Aorta (tissue), 5 donors: ENCODE measurements at places on chromosomes 1 and 21. TPM values are rescaled to one million over a fixed set of nuclear protein-coding genes. Genes with fewer than 3 reads are reported as not detected.
A peak's percentile ranks its signal among the peaks of the same experiment; 100 is the strongest.

DNA sequence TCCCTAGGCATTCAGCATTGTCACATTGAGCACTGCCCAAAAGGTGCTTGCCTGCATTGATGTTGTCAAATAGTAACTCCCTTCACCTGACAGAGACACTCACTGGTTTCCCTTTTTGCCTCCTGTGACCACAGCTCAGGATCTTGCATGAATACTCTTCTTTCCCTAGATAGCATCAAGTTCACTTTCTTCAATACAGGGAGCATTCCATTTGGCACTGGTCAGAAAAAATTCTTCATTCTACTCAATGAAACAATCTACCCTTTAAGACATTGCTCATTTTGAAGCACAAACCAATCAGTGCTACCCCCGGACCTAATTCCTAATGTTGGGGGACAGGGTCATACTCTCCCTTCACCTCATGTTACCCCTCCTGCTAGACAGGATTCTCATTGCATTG, 319.0 kb upstream of the SNX7 start:
- no peak for DNase-seq

GRCh38 chr1:208510192-208510952, 266.2 kb upstream of the PLXNA2 start:
- no peak for DNase-seq

DNA sequence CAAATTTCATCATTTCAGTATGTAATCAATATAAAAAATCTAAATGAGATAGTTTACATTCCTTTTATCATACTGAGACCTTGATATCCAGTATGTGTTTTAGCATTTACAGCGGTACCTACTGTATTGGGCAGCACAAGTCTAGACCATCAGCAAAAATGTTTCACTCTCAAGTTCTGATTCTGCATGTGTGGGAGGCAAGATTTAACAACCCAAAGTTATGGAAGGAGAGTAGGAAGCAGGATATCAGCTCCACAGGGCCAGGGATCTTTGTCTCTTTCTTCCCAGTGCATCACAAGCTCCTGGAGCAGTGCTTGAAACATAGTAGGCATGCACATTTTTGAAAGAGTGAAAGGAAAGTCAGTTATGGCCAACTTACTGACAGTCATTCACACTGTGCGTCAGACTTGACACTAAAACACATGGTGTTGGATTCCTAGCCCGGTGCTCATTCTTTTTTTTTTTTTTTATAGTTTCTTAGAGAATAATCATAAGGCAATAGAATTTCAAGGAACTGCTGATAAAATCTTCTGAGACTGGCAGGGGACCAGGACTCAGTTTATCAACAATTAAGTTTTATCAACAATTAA, 6.1 kb downstream of the TENT5C start:
- DNase-seq: no peak

DNA sequence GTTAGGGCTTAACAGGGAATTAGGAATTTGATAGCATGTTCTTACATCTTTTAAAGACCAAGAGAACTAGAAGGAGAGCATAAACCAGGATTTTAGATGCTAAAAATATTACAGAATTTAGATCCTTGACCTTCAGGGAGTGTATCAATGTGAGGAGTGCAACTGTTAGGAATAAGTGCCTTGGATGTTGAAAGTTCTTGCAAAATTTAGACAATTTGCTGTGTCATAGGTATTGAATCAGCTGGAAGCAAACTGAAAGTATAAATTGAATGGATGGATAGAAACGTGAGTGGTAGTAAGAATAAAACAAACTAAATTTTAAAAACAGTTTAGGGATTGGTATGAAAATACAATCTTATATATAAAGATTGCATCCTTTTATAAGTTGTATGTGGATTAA, 27.7 kb downstream of the PPP1R12B start:
- no peak for DNase-seq

DNA sequence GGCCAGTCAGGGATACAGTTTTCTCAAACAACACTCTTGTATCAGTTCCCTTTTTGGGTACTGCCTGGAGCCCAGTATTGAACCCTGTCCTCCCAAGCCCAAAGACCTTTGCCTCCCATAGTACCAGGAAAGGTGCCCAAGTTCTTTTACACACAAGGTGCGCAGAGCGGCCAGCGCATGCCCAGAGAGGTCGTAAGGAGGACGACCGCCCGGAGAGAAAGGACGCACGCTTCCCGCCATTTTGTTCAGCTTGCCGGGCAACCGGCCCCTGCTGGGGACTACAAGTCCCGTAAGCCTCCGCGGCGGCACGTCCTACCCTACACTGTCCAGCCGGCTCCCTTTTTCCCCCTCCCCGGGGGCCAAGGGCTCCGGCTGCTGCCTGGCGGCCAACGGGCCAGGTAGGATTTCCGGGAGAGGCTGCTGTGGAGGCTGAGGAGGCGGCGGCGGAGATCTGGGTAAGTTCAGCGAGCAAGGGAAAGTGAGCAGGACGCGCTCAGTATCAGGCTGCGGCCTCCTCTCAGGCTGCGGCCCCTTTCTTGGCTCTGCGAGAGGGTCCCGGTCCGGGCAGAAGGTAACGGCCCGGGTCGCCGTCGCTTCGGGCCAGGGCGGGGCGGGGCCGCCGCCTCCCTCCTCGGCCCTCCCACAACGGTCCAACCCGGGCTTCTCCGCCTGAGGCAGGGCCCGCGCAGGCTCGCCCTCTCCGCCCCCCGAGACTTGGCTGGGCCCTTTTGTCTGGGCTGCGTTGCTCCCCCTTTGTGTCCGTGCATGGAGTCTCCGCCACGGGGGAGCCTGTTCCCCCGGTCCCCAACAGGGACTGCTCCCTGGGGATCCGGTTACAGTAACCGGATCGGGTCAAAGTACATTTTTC, at the start of gene PHACTR4:
PHACTR4 (plus strand) TSS at position 370 of the 868 bp plus-strand sequence. CDS start 37,708 bp downstream, outside the sequence.
- peak; percentile 95 for DNase-seq

GRCh38 chr1:2483970-2484369, 7.9 kb downstream of the PLCH2 start:
- no peak for DNase-seq

- DNase-seq: no peak
Observed at GRCh38 chr21:30194701-30195299, 21.1 kb downstream of the CLDN8 start.

DNA sequence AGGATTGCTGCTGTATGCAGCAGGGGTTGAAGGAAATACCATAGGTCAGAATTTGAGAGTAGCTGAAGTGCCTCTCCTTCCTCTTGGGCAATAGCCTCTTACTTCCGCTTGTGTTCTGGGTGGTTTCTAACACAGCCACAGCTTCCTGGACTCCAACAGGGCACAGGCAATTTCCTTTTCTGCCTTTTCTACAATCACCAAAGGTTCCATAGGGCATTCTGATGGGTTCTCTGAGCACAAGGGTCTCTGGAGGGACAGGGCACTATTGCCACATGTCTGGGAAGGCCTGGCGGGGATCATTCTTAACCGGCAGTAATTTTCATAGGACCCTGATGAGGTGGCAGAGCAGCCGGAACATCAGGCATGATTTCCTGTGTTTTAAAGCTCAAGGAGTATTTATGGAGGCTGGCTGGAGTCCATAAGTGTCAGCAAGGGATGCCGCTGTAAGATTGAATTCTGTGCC, 5.5 kb upstream of the AGTRAP start:
- DNase-seq: no peak

- peak; percentile 80 for DNase-seq
Observed at GRCh38 chr1:236147068-236147467, 4.7 kb downstream of the GPR137B start.

- no peak for DNase-seq
Observed at GRCh38 chr1:182869241-182869666, 30.1 kb downstream of the DHX9 start.

- DNase-seq: peak; percentile 76
Observed at GRCh38 chr1:111204201-111204982, 3.9 kb upstream of the DENND2D start.

DNA sequence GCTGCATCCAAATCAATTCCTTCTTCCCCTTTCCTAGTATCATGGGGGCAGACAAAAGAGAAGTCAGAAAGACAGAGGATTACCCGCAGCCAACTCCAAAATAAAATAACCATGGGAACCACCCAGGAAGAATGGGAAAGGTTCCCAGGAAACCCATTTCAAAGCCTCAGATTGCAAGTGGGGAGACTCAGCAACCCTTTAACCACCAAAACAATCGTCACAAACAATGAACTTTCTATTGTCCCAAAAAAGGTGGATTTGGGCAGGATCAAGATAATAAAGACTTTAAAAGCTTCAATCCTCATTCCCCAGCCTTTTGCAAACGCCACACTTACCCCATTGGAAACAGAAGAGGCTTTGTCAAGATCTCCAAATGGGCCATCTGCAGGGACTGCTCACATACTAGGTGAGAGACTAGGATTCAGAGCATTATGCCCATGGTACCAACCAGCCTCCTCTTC, 5.1 kb downstream of the TIAM1 start:
- no peak for DNase-seq

- no peak for DNase-seq
Observed at GRCh38 chr1:35220976-35221375, 28.0 kb upstream of the SFPQ start.

DNA sequence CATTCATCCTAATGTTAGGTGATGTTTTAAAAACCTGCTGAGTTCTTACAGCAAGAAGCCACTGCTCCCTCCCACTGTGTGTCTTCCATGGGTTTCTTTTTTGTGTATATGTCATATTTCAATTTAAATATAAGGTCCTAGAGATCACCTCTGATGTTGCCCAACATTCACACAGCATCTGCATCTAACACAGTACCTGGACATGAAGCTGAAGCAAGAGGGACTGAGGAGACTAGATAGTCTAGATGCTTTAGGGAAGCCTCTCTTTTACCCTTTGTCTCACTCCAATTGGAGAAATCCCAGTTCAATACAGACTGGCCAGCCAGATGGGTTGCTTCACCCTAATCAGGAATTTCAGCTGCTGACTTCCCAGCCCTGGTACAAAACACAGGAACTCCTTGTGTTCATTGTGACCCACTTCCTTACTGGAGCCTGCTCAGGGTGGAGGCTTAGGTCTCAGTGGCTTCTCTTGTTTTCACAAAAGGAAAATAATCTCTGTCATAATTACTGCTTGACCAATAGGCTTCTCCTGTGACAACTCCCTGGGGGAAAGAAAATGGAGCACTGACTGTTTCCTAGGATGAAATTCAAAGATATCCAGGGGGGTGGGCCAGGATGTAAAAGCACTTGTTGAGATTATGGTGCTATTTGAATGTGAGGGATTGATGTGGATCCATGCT, 17.3 kb downstream of the BTG2 start:
- no peak for DNase-seq

DNA sequence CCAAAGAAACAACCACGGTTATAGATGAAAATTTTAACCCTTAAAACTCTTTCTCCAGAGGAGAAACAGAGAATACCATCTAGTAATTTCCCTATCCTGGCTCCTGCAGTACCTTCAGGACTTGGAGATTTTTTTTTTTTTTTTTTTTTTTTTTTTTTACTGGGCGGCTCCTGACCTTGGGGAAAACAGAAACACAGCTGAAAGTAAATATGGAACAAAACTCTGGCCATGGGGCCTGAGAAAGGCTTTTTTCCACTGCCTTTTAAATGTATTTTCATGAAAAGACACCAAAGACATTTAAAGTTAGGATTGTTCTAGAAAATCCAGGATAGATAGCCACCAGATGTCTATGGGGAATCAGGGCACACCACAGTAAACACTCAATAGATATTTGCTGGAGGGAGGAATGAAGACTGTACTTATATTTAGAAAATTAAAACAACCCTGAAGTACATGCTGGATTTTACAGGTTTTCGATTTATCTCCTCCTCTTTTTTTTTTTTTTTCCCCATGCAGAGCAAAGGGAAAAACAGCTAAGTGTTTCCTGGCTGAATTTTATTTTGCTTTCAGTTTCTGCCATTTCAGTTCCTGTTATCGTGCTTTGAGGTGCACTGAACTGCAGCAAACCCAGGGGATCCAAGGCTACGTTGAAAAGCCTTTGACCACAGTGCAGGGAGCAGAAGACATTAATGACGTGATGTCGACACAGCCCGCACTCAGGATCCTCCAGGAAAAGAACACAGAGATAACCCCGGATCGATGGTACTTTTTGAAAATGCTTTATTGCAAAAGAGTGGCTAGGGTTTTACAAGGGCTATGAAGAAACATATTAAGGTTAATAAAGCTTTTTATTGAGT, 35.7 kb upstream of the CNN3 start:
- DNase-seq: no peak

DNA sequence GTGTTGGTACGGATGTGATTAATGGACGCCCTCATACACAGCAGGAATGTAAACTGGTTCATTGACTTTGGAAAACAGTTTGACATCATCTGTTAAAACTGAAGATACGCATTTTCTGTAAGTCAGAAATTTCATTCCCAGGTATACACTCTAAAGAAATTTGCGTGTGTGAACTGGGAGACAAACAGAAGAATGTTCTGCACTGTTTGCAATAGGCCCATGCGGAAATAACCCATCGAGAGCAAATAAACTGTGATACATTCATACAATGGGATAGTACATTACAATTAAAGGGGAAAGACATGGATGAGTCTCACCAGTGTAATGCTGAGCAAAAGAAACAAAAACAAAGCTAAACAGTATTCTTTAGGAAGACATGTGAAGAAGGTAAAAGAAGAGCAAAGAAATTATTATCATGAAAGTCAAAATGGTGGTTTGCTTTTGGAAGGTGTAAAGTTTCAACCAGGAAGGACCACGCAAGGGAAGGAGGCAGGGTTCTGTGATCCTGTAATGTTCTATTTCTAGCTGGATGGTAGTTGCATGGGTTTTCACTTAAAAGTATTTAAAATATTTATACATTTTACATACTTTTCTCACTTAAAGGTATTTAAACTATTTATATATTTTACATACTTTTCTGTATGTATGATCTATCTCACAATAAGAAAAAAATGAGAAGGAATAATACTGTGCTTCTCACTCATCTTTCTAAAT, 30.3 kb downstream of the INTS7 start:
- DNase-seq: no peak

- peak; percentile 83 for DNase-seq
Observed at GRCh38 chr1:113042285-113043143, 30.5 kb upstream of the LRIG2 start.

- DNase-seq: peak; percentile 51
Observed at GRCh38 chr1:160124705-160125478, 9.3 kb downstream of the ATP1A2 start.

DNA sequence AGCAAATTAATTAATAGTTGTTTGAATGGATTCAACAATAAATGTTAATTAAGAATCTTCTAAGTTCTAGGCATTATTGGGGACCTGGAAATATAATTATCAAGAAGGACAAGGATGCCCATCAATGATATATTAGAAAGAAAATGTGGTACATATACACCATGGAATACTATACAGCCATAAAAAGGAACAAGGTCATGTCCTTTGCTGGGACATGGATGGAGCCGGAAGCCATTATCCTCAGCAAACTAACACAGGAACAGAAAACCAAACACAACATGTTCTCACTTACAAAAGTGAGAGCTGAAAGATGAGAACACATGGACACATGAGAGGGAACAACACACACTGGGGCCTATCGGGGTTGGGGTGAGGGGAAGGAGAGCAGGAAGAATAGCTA, 141.4 kb upstream of the JUN start:
- no peak for DNase-seq

Gene CASQ1
- 1.6 TPM for total RNA-seq

Gene ATP13A2
- total RNA-seq: 36.7 TPM

Gene DTL
- total RNA-seq: 1.3 TPM

Gene RGS4
- total RNA-seq: 11.9 TPM
